ENCODE measurements at places on chromosomes 12 and 14.

DNA sequence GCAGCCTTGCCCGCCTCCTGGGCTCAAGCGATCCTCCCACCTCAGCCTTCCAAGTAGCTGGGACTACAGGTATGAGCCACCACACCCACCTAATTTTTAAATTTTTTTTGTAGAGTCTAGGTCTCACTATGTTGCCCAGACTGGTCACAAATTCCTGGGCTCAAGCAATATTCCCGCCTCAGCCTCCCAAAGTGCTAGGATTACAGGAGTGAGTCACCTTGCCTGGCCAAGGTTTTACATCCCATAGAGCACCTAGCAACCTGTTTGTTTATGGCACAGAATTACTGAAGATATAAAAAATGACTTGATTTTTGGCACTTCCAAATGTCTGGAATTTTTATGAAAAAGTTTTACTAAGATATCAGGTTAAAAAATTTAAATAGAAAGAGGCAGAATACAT is 16.5 kb downstream of the MYO1A start:
- DNase-seq, result no peak

GRCh38 chr14:22300646-22301045 is 288.4 kb downstream of the DAD1 start:
- DNase-seq, result no peak

- DNase-seq, result no peak
Observed at GRCh38 chr12:79954037-79954610, 19.2 kb upstream of the PPP1R12A start.

- no peak for DNase-seq
Observed at GRCh38 chr14:63157195-63157594, 47.0 kb upstream of the RHOJ start.

GRCh38 chr12:630656-631632 is 32.3 kb downstream of the NINJ2 start:
- no peak for DNase-seq

DNA sequence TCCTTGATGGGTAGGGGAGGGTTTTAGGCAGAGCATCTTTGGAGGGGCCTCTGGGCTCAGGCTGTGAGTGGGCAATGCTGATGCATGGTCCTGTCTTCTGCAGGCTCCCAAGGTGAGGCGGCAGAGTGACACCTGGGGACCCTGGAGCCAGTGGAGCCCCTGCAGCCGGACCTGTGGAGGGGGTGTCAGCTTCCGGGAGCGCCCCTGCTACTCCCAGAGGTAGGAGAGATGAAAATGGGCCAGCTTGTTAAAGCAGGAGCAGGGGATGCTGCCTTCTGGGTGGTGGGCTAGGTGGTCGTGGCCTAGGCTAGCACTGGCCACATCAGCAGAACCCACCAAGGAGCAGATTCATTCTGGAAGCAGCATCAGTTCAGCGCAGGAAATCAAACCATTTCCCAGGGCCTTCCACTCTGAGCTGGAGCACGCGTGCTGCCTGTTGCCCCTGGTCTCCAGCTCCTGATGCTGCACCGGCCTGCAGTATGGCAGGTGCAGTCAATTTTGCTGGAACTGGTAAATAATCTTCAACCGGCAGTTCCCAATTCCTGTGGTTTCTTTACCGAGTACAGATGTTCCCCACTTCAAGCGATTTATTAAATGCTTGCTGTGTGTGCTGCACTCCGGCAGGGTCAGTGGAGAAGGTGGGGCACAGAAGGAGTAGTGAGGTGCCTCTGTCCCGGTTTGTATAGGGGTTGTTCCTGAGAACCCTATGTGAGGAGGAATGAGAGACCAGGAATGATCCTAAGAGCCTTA is 7.4 kb downstream of the PAPLN start:
- DNase-seq, result peak; percentile 15

DNA sequence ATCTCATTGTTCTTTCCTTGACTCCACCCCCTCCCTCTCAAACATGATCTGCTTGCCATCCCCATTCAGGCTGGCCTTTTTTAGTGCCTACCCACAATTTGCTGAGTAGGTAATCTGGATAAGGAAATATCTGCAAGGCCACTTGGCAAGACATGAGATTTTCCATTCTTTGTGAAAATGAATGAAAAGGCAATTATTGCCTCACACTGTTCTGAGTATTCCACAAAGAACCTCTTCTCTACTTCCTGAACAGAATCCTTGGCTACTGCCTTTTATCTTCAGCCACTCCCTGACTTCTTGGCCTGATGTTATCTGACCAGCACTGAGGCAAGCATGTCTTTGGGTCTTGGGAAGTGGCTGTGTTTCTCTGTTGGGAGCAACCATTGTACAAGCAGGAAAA is 263.2 kb upstream of the ATP2B1 start:
- no peak for DNase-seq

GRCh38 chr12:44076871-44077270 is 241.0 kb downstream of the TMEM117 start:
- DNase-seq, result no peak

GRCh38 chr14:34997762-34998161 is 15.0 kb downstream of the SRP54 start:
- DNase-seq, result no peak

DNA sequence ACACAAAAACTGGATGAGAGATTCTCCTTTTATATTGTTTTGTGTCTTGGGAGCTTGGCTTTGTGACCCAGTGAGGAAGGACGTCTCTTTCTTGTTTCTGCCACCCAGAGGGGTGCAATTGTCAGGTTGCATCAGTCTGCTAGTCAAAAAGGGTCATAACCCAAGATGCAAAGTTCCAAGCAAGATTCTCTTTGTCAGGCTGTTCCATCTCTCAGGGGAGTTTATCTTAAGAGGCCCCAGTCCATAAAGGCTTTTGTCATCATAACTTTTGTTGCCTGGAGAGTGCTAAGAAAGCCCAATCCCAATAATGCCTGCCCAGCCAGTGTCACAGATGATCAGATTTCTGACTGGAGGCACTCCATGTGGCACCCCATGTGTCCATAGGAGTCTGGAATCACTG is 444.9 kb downstream of the TRHDE start:
- no peak for DNase-seq
